ENCODE measurements at places on chromosomes 5 and 9. TPM values are rescaled to one million over a fixed set of nuclear protein-coding genes. Genes with fewer than 3 reads are reported as not detected.

DNA sequence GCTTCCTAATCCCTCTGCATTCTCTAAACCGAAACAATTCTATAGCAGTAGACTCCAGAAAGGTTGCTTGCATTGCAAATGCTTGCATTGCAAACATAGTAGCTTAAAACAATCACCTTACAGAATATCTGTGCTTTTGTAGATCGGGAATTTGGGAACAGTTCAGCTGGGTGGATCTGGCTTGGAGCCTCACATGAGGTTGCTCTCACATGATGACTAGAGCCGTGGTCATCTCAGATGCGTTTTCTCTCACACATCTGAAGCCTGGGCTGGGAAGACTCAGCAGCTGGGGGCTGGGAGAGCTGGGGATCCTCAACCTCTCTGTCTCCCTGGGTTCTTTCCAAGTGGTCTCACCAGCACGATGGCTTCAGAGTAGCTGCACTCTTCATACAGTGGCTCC, 127.8 kb downstream of the MSX2 start:
- DNase-seq = no peak

DNA sequence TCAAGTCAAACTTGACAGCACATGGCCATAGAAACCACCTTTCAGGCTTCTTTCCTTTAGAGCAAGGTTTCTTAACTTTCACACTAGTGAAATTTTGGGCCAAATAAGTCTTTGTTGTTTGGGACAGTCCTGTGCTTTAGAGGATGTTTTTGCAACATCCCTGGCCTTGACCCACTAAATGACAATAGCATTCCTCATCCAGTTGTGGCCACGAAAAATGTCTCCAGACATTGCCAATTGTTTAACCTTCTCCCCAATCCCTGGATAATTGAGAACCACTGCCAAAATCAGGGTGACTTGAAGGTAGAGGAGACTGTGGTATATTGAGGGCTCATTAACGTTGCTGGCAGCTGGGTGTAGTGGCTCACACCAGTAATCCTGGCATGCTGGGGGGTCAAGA, 72.0 kb downstream of the ALDH1A1 start:
- no peak for DNase-seq

DNA sequence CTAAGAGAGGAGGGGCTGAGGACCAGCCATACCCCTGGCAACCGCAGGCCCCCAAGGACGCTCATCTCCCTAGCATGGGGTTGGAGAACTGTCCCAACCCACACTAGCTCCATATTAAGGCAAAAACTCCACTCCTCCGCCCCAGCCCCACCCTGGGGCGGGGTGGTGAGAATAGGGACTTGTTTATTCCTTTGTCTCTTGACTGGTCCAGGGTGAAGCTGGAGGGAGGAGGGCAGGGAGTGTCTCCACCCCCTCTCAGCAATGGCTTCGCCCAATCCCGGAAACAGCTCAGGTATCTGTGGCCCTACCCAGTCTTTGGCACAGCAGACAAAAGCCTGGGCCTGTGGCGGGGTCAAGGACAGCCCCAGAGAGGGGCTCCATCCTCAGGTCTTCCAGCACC, 16.9 kb downstream of the PRRX2 start:
- DNase-seq = no peak

GRCh38 chr5:102090770-102091169, 205.3 kb downstream of the SLCO4C1 start:
- DNase-seq = no peak

GRCh38 chr5:41863871-41864486, 6.2 kb downstream of the OXCT1 start:
- peak; percentile 23 for DNase-seq

The PCA3 gene
- total RNA-seq = not detected

GRCh38 chr5:135568246-135568645, 10.5 kb downstream of the CXCL14 start:
- no peak for DNase-seq

DNA sequence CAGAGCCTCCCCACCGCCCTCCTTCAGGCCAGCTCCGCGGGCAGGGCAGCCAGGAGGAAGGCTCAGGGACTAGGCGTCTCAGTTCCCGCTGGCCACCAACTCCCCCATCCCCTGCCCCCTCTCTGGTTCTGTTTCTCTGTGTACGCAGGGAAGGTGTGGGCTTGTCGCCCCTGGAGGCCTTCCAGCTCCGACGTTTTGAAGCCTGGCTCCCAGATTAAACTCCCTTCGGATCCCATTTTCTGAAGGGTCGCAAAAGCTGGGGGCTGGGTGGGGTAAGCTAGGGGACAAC, 346 bp downstream of the ATOX1 start:
- DNase-seq = no peak

The ZNF883 gene
- 1.9 TPM for total RNA-seq

The INSYN2B gene
- 0.10 TPM for total RNA-seq

- DNase-seq = no peak
Measured at GRCh38 chr9:20832775-20833174, 148.7 kb downstream of the FOCAD start.

The TOPORS gene
- 19.7 TPM for total RNA-seq

DNA sequence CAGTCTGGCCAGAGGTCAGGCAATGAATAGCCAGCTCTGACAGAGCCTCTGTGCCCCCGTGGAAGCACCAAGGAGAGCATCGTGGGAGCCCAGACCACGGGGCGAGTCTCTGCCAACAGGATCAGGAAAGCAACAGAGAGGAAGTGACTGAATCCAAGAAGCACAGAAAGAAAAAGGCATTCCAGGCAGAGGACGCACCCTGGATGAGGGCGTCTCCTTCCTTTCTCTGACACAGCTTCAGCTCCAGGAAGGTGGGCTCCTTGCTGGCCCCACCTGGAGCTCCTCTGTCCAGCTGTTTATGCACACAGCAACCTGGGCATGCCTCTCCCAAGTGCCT, 16.6 kb downstream of the HK3 start:
- no peak for DNase-seq

DNA sequence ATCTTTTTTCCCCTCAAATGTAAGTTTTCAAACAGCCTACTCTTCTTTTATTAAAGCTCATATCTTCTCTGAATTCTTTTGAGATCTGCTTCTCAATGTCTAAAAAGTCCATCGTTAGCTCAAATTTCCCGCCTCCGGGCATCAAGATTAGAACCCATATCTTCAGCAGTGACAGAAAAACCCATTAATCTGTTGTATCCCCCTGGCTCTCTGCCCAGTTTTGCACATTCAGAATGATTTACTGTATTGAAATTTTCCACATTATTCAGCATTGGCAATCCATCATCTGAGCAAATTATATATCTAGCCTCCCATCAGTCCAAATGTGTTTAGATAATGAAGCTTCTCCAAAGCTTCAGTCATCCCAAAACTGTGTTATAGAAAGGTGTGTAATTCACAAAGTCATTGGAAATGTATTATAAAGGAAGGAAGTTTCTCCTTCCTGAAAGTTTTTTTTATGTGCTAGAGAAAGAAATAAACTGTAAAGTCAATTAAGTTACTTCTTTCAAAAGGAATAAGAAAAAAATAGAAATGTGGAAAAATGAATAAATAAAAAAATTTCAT, 849.9 kb downstream of the MAT2B start:
- peak; percentile 49 for DNase-seq

The MIGA2 gene
- 23.8 TPM for total RNA-seq

GRCh38 chr5:23523031-23523430, 15.6 kb downstream of the PRDM9 start:
- no peak for DNase-seq

The BTNL8 gene
- total RNA-seq = not detected

The SHC3 gene
- total RNA-seq = 4.6 TPM

The FRMPD1 gene
- total RNA-seq = 0.05 TPM

GRCh38 chr5:179171251-179171815, 111.2 kb downstream of the ZNF354C start:
- DNase-seq = no peak

The TRMO gene
- total RNA-seq = 8.5 TPM

The FCHSD1 gene
- 40.6 TPM for total RNA-seq

The F2RL2 gene
- total RNA-seq = 26.0 TPM

GRCh38 chr9:14240537-14240936, 73.4 kb downstream of the NFIB start:
- DNase-seq = peak; percentile 42

DNA sequence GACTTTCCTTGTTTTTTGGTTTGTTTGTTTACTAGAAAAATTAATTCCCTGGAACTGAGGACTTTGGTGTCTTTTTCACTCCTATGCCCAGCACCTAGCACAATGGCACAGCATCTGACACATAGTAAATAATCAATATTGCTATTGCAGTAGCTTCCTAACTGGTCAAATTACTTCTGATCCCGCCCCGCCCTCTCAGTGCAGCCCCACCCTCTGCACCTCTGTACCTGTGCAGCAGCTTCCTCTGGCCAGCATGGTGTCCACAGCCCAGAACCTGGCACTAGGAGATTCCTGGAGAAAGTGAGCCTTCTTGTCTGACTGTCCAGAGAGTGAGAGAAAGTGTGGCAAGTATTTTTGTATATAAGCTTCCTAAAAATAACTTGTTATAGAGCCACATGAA, 343.2 kb downstream of the ZNF608 start:
- DNase-seq = no peak

GRCh38 chr5:5141339-5141599, 1.1 kb downstream of the ADAMTS16 start:
- DNase-seq = no peak

DNA sequence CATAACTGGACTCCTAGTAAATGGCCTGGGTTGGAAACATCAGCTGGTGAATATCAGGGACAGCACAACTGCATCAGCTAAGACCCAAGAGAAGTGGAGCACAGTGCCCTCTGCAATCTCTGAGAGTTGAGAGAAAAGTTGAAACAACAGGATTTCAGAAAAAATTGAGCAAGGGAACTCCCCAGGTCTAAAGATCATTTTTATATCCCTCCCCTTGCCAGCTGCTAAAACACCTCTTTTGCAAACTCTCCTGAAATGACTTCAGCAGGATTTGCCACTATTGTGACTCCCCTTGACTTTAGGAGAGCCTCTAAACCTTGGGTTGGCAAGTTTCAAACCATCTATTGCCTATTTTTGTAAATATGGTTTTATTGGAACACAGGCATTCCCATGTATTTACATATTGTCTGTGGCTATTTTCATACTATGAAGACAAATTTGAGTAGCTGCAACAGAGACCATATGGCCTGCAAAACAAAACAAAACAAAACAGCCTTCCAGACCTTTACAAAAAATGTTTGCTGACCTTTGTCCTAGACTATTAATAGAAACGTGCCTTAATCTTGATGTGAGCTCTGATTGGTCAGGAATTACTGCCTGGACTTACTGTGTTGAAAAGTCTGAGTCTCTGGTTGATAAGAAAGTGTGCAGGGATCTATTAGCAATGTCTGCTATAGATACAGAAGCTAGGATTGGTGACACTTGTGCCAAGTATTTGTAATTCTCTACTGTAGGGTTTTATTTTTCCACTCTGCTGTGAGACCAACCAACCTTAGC, 37.7 kb upstream of the PLPPR1 start:
- DNase-seq = no peak

GRCh38 chr5:151125421-151125820, 32.2 kb downstream of the ANXA6 start:
- DNase-seq = no peak

DNA sequence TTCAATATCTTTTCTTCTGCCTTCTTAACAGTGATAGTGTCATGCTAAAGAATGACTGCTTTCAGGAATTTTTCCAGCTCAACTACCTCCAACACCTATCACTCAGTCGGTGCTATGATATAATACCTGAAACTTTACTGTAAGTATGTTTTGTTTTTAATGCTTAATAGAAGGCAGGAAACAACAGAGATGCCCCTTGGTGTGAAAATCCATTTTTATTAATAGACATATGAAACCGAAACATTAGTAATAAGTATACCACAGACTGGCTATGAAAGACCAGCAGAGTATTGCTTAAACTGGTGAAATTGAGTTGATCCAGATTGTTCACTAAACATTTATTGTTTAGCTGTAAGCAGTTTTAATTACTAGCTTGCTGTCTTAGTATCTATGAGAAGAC, 25.2 kb downstream of the SKP2 start:
- DNase-seq = no peak

- no peak for DNase-seq
Measured at GRCh38 chr5:59149271-59149670, 566.4 kb downstream of the RAB3C start.

The PROB1 gene
- 0.60 TPM for total RNA-seq

- peak; percentile 92 for DNase-seq
Measured at GRCh38 chr5:115461506-115462290, 82.9 kb downstream of the FEM1C start.

The NEUROG1 gene
- total RNA-seq = not detected

The ZNF169 gene
- 3.7 TPM for total RNA-seq

GRCh38 chr9:87469793-87470465, 27.7 kb upstream of the DAPK1 start:
- DNase-seq = no peak

DNA sequence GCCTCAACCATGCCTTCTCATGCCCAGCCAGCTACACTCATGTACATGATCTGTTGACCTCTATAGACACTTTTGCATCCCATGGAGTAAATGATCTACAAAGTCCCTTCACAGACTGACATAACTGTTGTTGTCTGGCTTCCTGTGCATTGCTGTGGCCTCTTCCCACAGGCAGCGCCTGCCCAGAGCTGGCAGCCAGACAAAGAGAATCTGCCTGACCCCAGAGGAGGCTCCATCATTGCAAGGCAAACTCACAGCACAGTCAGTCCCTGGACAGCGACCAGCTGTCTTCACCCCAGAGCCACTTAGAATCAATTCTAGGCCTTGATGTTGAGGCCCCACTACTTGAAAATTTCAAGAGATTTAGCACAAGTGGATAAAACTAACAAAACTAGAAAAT, 65.5 kb downstream of the INSYN2B start:
- peak; percentile 51 for DNase-seq

The RETREG1 gene
- total RNA-seq = 1.5 TPM

DNA sequence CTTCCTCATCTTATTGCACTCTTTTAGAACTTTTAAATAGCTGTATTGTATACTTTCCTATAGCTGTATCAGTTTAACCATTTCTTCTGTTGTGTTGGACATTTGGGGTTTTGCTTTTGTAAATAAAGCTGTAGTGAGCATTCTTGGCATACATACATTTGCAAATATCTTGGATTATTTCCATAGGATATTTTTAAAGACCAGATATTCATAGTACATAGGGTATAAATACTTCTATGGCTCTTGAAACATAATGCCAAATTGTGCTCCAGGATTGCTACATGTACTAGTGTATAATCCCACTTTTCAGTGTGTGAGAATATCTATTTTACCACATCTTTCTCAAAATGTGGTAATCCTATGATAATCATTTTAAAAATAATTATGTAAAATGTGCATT, 51.2 kb downstream of the SCAMP1 start:
- no peak for DNase-seq

The CCNG1 gene
- total RNA-seq = 214 TPM

DNA sequence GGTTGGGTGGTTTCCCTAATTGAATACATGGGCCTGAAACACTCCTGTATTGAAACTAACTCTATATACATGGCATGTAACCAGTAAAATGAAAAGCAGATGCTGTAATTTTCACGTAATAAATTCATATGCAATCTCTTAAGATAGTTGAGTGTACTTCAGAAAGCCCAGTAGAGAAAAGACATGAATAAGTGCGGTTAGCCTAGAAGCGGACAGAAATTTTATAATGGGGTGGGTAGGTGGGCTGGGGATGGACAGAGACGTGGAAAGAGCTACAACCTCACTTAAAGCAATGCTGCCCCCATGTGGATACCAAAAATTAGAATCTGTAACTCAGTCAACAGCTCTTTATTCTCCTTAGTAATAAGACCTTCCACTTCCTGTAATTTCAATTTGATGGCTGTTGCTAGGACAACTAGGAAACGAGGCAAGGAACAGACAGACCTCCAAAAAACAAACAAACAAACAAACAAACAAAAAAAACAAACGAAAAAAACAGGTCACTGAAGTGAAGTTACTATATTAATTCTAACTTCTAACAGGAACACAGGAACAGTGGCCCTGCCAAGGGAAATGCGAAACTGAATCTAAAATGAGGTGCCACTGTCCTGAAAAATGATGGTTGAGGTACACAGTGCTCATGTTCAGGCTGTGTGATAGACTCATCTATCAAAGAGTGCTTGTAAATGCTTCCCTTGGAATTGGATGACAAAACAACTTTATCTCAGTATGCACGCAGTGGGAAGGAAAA, 103.4 kb upstream of the GNA14 start:
- peak; percentile 80 for DNase-seq

All from astrocyte (in vitro differentiated cells and primary cell).